ENCODE measurements at places on chromosomes 1 and 21.

GRCh38 chr1:223683586-223684487 is 18.3 kb upstream of the CAPN8 start:
- DNase-seq: peak; percentile 53

DNA sequence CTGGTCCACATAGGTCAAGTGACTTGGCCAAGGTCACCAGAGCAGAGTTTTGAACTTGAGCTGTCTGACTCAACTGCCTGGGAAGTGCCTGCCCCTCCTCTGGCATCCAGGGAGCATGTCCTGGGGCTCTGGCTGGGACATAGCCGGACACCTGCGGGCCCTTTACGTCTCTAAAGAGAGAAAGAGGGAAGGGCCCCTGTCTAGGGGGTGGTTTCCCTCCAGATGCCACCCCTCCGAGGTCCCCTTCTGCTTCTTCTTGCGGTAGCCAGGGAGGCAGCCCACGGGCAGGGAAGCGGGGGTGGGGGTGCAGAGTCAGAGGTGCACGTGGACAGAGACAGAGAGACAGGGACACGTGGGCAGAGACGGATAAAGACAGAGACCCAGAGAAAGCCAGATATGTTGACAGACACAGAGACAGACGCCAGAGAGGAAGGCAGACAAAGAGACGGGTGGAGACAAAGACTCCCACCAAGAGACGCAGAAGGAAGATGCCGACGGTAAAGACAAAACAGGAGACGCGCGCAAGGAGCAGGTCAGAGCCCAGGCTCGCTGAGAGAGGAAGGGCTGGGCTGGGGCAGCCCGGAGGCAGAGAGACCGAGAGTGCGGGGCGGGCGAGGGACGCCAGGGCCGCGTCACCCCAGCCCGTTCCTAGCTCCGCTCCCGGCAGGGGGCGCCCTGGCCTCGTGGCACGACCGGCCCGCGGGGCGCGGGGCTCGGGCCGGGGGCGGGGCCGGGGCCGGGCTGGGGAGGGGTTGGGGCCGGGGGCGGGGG is 458 bp upstream of the ALPL start:
- DNase-seq: peak; percentile 49

GRCh38 chr1:31801458-31801857 is 14.4 kb downstream of the SPOCD1 start:
- no peak for DNase-seq

- peak; percentile 86 for DNase-seq
Observed at GRCh38 chr1:247857069-247857984, at the start of gene TRIM58. Gene TRIM58 (plus strand): TSS chr1:247857187. CDS start chr1:247857247, 60 bp downstream.

DNA sequence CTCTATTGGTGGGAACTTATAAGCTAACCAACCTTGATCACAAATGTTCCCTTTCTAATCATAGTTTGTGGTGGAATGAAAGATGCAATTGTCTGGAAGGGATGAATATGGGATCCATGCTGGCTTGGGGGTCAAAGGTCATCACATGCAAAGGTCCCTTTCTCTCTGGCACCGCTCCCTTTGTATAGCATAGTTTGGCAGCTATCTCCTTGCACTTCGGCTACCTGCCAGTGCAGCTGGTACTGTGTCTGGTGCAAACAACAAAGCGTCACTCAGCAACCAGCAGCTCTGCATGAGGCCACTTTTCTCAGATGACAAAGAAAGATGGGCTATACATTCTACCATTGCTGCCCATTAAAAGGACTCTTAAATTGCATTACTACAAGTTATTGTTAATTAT is 188.2 kb upstream of the NFIA start:
- DNase-seq: no peak

DNA sequence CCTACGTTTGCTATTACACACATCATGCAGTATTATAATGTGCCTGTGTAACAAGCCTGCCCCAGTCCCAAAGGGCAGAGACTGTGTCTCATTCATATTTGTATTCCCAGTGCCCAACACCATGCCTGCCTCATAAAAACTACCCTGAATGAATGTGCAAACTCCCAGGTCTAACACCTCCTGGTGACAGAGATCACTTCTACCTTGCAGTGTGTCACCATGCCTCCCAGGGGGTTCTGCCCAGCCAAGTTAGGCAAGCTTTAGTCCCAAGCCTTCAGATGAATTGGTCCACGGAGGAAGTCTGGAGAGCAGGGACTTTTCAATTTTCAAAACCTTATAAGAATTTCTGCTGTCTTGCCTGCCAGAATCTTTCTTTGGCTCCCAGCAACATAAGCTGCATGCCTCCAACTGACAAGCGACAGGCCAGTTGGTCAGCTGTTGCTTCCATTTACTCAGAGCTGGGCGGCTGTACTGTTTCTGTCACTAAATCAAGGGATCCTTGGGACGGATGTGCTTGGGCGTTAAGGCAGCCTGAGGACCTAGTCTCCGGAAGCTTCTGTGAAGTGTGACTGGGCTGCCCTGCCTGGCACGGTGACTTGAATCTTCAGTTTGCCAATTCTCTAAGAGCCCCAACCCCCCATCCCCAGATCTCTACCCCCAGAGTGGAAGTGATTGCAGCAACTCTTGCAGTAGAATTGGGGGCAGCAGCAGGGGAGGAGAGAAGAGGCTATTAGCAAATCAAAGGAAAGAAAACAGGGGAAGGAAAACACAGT is 1.2 kb downstream of the RXRG start:
- DNase-seq: no peak

- DNase-seq: no peak
Observed at GRCh38 chr1:28421744-28422143, 52.2 kb downstream of the PHACTR4 start.
